CD4-positive, alpha-beta T cell treated with Interleukin-17A for 4 hours (primary cell): ENCODE measurements at places on chromosomes 4 and X.

- no peak for DNase-seq
Observed at GRCh38 chr4:100357542-100357941, 160.3 kb downstream of the EMCN start.

DNA sequence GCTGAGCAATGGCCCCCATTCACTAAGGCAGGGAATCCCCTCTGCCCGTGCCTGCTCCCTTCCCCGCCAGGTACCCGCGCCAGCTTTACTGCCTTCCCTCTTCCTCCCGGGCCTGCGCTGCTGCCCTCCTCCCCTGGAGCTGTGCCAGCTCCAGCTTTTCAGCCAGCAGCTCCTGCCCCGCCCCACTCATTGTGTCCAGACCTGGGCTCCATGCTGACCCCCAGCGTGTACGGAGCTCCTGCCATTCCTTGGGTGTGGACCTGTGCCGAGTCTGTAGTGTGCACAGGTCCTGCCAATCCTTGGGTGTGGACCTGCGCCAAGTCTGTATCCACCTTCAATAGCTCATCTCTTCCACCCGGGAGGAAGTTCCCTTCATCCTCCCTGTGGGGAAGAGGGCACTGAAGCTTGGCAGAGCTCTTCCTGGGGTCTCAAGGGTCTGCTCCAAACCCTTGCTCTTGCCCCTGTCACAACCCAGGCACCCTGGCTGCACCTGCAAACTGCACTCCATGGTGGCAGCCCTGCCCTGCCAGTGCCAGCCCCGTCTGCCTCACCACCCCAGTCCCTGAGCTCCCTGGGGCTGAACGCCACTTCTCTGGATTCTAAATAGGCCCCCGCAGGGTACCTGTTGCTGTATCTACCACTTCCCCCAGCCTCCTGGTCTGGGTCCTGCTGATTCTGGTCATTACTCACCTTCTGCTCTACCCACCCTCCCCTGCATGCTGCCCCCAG lies 63.9 kb downstream of the TRMT44 start:
- DNase-seq, result no peak

GRCh38 chrX:136387951-136388502 lies 87.3 kb downstream of the ADGRG4 start:
- no peak for DNase-seq

DNA sequence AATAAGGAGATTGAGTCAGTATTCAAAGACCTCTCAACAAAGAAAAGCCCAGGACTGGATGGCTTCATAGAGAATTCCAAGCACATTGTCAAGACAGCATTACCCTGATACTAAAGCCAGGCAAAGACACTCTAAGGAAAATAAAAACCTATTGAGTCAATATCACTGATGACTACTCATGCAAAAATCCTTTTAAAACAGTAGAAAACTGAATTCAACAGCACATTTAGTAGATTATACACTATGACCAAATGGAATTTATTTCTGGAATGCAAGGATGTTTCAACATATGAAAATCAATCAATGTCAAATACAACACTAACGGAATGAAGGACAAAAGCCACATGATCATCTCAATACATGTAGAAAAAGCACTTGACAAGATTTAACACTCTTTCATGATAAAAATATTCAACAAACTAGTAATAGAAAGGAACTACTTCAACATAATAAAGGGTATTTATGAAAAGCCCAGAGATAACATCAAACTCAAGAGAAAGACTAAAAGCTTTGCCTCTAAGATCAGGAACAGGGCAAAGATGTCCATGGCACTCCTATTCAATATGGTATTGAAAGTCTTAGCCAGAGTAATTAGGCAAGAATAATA lies 633.3 kb downstream of the ANKRD50 start:
- no peak for DNase-seq

GRCh38 chr4:139330283-139330682 lies 28.0 kb upstream of the NDUFC1 start:
- no peak for DNase-seq

DNA sequence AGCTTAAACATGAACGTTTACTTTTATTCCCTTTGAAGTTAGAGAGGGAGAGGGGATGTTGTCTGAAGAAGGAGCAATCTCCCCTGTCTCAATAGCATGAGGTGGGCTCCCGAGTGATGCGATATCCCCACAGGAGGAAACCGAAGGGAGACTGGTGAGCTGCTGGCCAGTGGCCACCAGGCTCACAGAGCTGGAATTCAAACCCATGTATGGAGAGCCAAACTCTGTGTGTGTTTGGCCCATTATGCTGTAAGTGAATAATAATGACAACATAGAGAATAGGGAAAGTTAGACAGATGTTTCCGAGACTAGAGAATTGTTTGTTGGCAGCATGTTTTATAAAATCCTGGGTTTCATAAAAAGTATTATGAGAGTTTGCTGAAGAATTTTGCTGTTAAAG lies 66.1 kb upstream of the CLNK start:
- no peak for DNase-seq
